Activated CD4-positive, alpha-beta T cell treated with anti-CD3 and anti-CD28 coated beads, Interleukin-2, amount 50 U/mL, for 4 hours (primary cell): ENCODE measurements at places on chromosomes 1 and 21.

DNA sequence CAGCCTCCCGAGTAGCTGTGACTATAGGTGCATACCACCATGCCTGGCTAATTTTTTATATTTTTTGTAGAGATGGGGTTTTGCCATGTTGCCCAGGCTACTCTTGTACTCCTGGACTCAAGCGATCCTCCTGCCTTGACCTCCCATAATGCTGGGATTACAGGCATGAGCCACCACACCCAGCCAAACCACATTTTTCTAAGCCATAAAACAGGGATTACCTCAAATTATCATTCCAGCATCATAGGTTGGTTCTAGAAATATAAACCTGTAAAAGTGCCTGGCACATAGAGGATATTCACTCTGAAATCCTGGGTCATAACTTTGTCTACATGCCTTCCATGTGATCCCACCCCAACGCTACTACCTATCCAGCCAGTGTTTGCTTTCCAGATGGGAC is 59.4 kb upstream of the JAK1 start:
- DNase-seq: no peak

DNA sequence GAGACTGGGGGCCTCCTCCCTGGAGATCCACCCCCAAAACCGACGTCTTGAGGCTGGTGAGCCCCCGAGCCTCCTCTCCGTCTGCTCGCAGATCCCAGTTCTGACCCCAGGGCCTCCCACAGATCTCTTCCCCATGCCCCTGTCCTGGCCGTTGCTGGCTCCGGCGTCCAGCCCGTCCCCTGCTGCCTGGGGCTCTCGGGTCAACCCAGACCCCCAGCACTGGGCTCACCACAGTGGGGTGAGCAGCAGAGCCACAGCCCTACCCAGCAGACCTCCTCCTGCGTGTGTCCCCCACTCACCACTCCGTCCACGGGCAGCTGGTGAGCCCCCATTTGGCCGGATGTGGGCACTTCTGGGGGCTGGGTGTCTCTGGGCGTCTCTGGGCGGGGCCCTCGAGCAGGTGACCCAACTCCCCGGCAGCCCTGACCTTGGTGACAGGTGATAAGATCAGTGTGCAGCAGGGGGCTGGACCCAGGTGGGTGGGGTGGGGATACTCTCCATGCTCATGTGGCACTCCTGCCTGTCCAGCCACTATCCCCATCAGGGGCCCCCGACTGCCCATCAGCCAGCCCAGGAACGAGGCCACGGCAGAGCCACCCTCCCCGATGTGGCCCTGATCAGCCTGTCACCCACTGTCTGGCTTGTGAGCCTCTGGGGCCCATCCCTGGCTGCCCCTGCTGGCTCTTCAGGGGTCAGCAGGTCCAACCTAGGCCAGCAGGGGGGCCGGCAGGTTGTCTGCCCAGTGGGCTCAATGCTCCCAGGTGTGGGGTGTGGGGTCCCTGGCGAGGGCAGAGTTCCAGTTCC is 709 bp downstream of the TNFRSF14 start:
- DNase-seq: no peak

DNA sequence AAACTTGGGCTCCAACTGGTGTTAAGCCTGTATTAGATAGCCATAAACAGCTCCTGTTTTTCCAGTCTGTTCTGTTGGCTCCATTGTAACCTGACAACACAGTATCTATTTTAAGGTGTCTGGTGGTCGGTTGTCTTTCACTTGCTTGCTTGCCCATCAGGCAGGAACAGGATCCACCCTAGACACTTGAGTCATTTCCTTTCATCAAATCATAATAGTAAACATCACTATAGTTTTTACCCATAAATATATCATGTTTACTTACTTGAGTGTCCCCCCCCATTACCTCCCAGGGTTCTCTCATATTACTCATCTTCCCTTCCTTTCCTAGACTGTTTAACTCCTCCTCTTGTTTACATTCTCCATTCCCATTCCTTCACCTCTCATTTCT is 2.9 kb downstream of the DDI2 start:
- DNase-seq: no peak

GRCh38 chr1:241532162-241532531 is at the start of gene KMO:
TSS of gene KMO (plus strand) at chr1:241532378. CDS start at chr1:241532445, 67 bp downstream.
- DNase-seq: no peak

DNA sequence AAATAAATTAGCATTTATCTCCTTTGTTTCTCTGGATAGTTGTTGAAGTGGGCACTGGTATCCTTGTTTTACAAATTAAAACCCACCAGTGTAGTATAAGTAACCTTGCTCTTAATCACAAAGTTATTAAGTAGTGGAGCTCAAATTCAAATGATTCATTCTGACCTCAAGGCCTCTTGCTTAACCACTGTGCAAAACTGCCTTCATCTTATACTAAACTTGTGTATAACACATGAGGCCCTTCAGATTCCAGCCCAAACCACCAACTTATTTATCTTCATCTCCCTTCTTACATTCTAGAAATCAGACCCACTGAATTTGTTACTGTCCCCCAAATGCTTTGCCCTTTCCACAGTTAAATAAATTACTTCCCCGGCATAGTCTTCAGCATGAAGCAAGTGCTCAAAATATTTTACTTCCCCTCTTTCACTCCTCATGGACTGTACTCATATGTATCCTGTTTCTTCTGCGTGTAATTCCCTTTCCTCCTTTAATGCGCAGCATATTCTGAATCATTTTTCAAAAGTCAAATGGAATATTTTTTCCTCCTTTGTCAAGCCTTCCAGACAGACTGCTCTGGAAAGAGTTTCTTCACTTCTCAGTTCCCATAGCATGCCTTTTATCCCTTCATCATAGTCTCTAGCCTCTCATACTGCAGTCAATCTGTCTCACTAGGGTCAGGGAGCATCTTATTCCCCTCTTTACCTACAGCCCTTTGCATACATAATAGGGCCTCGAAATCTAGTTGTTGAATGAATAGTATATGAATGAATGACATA is 19.0 kb upstream of the DNASE2B start:
- DNase-seq: no peak

DNA sequence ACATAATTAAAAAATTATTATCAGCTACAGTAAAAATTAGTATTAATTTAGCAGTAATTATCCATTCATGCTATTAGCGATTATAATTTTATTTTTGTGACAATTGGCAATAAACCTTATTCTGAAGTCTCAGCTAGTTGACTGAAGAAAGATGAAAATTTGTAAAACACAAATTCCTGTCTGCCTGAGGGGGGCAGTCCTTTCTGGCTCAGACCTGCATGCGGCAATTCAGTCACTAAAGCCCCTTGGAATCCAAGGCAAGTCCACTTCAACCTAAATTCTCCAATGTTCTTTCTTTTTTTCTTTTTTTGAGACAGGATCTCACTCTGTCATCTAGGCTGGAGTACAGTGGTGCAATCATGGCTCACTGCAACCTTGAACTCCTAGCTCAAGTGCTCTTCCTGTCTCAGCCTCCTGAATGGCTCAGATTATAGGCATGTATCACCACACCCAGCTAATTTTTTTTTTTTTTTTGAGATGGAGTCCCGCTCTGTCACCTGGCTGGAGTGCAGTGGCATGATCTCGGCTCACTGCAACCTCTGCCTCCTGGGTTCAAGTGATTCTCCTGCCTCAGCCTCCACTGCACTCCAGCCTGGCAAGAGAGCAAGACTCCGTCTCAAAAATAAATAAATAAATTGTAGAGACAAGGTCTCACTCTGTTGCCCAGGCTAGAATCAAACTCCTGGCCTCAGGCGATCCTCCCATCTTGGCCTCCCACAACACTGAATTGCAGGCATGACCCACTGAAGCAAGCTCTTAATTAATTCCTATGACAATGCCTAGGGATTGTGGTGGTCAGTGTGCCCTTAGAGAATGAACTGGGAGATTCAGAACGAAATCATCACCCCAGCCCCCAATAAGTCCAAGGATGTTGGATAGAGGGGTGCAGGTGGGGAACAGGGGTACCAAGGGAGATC is 24.2 kb upstream of the ITPKB start:
- no peak for DNase-seq

DNA sequence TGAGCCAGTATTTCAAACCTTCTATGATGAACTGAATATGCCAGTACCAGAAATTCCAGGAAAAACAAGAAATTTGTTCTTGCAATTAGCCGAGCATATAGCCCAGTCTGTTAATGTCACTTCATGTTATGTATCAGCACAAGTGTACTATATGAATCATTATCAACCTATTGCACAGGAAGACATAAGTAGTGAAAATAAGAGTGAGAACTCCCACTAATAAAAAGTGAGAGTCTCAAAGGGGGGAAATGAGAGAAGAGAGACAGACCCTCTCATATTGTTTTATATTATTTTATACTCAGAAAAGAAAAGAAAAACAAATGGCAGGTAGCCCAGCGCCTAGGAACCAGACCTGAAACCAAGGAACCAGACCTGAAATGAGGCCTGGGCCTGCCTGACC is 16.2 kb downstream of the JMJD4 start:
- DNase-seq: no peak

GRCh38 chr1:53826367-53826766 is 11.7 kb downstream of the NDC1 start:
- no peak for DNase-seq

GRCh38 chr1:15056515-15057285 is 96.8 kb upstream of the TMEM51 start:
- no peak for DNase-seq

GRCh38 chr1:185840880-185841279 is 106.7 kb downstream of the HMCN1 start:
- DNase-seq: no peak
